ENCODE measurements at places on chromosomes 13 and 19.

GRCh38 chr13:32881777-32882145 is 134.5 kb upstream of the KL start:
- DNase-seq: no peak

GRCh38 chr13:42574435-42575311 is 721 bp downstream of the TNFSF11 start:
- no peak for DNase-seq

- no peak for DNase-seq
Measured at GRCh38 chr13:34803756-34804155, 138.3 kb upstream of the NBEA start.

DNA sequence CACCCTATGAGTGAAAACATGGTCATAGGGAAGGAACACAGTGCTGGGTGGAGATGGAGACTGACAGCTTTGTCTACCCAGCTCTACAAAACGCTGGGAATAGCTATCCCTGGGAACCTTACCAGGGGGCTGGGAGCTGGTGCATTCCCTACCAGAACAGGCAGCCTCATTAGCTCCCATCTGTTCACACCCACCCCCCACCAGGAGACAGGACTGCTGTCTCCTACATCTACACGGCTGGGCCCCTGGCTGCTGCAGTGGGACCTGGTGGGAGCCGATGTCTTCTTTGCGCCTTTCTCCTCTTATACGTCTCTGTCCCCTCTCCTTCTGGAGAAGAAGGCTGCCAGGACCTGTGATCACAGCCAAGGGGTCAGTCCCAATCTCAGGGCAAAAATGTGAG is 90.8 kb downstream of the UQCRFS1 start:
- DNase-seq: no peak

DNA sequence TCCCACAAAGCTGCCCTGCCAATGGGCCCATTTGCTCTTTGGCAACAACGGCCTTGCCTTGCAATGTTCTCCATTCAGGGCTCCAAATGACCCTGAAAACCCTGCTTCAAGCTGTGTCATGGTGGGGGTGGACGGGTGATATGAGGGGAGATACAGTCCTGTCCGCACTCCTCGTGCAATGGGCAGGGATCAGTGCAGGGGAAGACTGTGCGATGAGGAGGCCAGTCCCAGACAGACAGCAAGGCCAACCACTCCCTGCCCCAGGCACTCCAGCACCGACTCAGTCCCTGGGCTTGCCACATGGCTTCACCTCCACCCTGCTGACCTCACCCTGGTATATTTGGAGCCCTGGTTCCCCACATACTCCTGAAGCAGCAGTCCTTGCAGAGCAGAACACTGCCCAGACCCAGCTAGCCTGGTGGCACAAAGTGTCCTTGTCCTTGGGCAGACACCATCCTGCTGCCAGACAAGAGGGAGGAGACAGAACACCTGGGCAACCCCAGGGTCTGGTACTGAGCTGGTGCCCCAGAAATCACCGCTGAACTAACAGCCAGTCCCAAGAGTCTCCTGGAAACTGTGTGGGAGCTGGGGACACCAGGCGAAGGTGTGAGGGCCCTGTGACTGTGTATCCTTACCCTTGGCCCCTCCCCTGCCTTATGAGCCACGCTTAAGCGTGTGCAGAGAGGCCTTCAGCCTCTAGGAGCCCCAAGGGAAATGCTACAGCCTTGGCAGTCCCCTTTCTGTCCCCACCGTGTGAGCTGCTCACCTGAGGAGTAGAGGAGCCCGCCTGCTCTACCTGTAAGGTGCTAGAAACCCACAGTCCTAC is 9.1 kb upstream of the SLC35E1 start:
- peak; percentile 46 for DNase-seq

- DNase-seq: no peak
Measured at GRCh38 chr13:38430796-38431195, 81.1 kb downstream of the UFM1 start.

GRCh38 chr13:40362502-40362901 is 303.9 kb downstream of the FOXO1 start:
- no peak for DNase-seq

- DNase-seq: no peak
Measured at GRCh38 chr13:91298060-91298459, 49.4 kb upstream of the MIR17HG start.

DNA sequence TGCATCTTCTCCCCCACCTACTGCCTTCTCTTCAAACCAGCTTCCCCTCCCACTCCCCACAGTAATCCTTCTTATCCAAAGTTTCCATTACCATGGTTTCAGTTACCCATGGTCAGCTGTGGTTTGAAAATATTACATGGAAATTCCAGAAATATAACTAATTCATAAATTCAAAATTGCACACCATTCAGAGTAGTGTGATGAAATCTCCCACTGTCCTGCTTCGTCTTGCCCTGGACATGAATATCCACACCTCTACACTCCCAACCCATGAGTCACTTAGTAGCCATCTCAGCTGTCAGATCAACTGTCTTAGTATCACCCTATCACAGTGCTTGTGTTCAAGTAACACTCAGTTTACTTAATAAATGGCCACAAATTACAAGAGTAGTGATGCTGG is 3.8 kb upstream of the KCTD12 start:
- no peak for DNase-seq

DNA sequence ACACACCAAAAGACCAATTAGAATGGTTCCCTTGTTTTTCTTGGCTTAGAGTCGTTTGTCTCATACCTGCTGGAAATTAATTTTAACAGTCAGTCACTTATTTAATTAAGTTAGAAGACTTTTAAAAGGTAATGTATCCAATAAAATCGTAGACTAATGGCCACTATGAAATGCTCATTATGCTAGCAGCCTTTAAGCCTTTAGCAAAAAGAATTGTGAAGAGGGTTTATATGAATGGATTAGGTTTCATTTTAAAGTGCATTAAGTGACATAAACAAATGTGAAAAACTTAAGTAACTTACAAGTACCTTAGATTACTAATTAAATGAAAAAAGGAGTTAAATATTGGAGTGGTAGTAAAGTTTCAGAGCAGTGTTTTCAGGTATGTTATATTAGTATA is 139.6 kb downstream of the RXFP2 start:
- DNase-seq: no peak

- DNase-seq: no peak
Measured at GRCh38 chr19:5935473-5936291, 21.6 kb downstream of the CAPS start.

- no peak for DNase-seq
Measured at GRCh38 chr13:53782488-53782961, 753.9 kb downstream of the OLFM4 start.

DNA sequence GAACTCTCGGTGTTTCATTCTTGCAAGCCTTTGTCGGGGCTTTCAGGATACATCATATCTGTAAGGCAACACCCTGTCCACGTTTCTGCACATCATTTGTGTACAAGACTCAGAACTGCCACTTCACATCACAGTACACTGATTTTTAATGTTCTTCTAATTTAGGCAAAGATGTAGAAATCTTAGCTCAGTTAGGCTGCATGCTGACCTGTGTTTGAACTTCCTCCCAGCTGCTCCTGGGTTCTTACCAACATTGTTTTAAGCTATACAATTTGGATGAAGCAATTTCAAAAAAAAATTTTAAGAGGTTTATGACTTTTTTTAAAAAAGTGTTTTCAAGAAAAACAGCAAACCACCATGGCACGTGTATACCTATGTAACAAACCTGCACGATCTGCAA is 1047.9 kb upstream of the SLC10A2 start:
- DNase-seq: no peak

DNA sequence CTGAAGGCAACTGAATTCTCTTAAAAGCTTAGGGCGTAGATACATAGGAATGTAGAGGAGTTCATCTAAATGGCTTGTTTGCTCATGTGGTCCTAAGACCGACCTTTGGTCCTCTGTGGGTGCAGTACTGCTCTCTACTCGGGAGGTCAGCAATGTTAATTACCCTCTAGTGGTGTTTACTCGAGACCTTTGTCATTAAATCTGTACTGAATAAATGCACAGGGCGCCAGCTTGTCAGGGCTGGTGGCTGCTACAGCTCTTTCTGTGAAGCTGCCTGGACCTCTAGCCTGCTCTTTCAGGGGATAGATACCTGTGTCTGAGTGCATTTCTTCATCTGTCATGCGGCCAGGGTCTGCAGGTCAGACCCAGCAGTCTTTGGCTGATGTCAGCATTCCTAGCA is 29.2 kb upstream of the MPHOSPH8 start:
- DNase-seq: no peak

DNA sequence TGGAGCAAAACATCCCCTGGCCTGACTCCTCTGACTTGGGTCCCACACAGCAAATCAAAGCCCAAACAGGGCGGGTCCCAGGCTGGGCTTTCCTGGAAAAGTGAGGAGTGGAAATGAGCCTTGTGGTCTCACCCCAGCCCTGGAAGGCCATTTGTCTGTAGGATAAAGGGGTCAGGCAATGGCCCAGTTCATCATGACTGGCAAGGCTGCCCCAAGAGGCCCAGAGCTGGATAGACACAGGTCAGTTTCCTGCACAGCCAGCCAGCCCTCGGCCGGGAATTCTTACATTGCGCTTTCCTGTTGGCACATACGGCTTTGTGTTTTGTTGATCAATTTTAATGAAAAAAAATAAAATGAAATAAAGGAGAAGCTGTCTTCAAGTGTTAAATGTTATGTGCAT is 174.3 kb downstream of the TSHZ3 start:
- no peak for DNase-seq

DNA sequence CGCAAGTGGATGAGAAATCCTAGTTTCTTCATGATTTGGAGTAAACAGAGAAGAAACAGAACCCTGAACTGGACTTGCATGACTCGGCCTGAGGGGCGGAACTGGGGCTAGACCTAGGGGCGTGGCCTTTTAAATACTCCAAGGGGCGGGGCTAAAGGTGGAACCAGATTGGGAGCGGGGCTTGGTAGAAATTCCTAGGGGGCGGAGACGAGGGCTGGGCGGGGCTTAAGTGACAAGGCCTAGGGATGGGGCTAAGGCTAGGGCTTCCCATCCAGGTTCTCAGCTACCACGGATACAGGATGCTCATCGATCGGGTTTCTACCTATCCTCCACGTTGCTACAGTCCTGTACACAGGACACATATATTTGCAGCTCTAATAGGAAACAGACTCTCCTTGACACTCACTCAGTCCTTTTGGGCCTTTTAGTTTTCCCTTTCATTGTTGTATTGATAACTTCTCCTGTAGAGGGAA is 372 bp upstream of the ZNF699 start:
- peak; percentile 92 for DNase-seq

GRCh38 chr19:15251749-15252397 is 19.6 kb upstream of the EPHX3 start:
- DNase-seq: peak; percentile 86

GRCh38 chr13:107964395-107964794 is 250.9 kb downstream of the LIG4 start:
- no peak for DNase-seq

GRCh38 chr19:29568036-29569025 is 37.8 kb upstream of the POP4 start:
- DNase-seq: no peak

GRCh38 chr19:291006-291521 is at the start of gene PLPP2:
Gene PLPP2 (minus strand): TSS chr19:291403. CDS start chr19:291336, 67 bp downstream.
- no peak for DNase-seq

GRCh38 chr19:44401139-44402115 is at the start of gene ZNF285:
Gene ZNF285 (minus strand): TSS chr19:44401608. CDS start chr19:44397213, 4,395 bp downstream.
- peak; percentile 96 for DNase-seq

DNA sequence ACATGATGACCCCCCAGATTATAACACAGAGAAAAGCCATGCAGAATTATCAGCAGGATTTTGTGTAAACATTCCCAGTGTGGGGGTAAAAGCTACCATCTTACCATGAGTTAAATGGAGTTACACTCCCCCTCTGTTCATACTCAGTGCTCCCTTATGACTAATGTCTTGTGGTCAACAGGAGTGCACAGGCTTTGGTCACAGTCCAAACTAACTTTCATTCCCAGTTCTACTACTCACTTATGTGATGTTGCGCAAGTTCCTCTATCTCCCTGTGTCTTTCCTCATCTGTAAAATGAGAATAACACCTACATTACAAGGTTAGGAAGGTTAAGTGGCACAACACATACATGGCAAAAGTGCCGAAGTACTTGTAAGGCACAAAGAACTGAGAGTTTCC is 277.9 kb downstream of the RBM26 start:
- no peak for DNase-seq
